Esophagus squamous epithelium (tissue), 5 donors: ENCODE measurements at places on chromosomes 4 and X. TPM values are rescaled to one million over a fixed set of nuclear protein-coding genes. Genes with fewer than 3 reads are reported as not detected.

DNA sequence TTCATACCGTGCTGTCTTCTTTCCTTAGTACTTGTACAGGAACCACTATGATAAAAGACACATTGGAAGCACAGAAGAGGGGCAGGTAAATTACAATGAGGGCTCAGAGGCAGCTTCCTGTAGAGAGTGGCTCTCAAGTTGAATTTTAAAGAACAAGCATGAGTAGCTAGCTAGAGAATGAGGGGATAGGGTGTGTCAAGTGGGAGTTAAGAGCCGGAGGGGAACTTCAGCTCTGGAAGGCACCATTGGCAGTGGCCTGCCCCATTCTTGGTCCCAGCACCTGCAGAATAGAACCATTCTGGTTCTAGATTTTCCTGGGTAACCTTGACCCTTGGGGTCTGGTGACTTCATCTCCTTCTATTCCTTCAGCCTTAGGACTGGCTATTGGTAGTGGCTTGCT, 34.0 kb upstream of the JADE1 start:
- no peak overlapping the region for H3K4me3 ChIP-seq
- DNase-seq: no peak
- H3K27me3 ChIP-seq: no peaks in the 10 kb centered on the region

DNA sequence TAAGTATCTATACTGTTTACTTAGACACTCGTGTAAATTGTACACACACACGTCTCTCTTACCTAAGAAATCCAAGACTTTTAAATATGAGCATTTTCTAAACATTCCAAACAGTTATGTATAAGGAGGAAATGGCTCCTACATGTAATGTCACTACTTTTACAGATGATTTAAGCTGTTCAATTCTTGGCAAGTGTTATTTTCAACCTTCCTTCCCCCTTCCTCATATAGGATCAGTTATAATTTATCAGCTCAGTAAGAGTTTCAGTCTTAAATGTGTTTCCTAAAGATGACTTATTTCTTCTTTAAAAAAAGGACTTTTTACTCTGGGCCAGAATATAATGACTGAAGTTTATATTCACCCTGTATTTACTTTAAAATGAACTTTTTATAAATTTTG, 601.1 kb downstream of the ANKRD50 start:
- no peaks in the 10 kb centered on the region for H3K36me3 ChIP-seq
- peaks cover 11% of the 10 kb centered on the region for H3K4me1 ChIP-seq
- H3K27me3 ChIP-seq: no peaks in the 10 kb centered on the region
- no peak overlapping the region for H3K27ac ChIP-seq
- no peak overlapping the region for H3K4me3 ChIP-seq

- H3K4me1 ChIP-seq: no peaks in the 10 kb centered on the region
- H3K4me3 ChIP-seq: no peak overlapping the region
- no peaks in the 10 kb centered on the region for H3K27me3 ChIP-seq
- no peak overlapping the region for H3K27ac ChIP-seq
Measured at GRCh38 chrX:123603491-123603890, 129.4 kb downstream of the THOC2 start.

DNA sequence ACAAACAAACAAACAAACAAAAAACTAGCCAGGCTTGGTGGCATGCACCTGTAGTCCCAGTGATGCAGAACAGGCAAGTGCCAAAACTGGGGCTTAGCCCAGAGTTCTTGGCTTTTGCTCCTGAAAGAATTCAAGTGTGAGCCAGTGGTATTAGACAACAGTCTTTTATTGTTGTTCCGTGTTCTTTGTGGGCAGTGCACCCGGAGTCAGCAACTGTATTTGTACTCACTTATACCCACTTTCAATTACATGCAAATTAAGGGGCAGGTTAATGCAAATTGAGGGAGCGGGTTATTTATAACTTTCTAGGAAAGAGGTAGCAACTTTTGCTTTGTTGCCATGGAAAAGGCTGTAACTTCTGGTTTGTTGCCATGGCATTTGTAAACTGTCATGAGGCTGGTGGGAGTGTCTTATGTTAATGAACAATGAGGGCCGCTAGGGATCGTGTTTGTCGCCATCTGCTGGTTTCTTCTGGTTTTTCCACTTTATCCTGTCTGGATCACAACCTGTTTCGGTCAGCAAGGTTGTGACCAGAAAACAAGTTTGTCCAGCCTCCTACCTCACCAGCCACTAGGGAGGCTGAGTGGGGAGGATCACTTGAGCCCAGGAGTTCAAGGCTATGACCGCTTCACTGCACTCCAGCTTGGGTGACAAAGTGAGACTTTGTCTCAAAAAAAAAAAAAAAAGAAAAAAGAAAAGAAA, 88.8 kb upstream of the ESX1 start:
- no peaks in the 10 kb centered on the region for H3K4me1 ChIP-seq
- H3K27me3 ChIP-seq: no peaks in the 10 kb centered on the region
- H3K4me3 ChIP-seq: no peak overlapping the region
- H3K36me3 ChIP-seq: no peaks in the 10 kb centered on the region

- H3K27me3 ChIP-seq: no peaks in the 10 kb centered on the region
- DNase-seq: no peak
- no peak overlapping the region for H3K27ac ChIP-seq
- no peak overlapping the region for H3K4me3 ChIP-seq
- peaks cover 27% of the 10 kb centered on the region for H3K4me1 ChIP-seq
Measured at GRCh38 chr4:8344377-8344776, 74.8 kb downstream of the HTRA3 start.

GRCh38 chr4:91488946-91489345, 814.8 kb upstream of the GRID2 start:
- H3K36me3 ChIP-seq: no peaks in the 10 kb centered on the region
- H3K27ac ChIP-seq: no peak overlapping the region
- DNase-seq: no peak
- no peaks in the 10 kb centered on the region for H3K4me1 ChIP-seq

DNA sequence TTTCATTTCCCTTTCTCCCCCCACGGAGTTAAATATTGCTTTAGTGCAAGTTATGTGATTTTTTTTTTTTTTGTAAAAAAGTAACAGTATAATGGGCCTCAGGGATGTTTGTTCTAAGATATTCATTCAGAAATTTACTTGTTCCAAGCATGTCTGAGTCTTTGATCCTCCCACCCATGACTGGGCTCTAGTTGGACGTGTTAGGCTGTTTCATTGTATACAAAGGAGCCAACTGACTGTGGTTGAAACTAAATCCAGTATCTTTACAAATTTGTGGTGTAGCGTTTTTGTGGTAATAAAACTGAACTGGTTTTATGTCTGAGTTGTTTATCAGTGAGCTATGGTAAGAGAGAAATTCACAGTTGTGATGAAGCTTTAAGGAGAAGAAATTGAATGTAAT, 74.1 kb downstream of the DOCK11 start:
- H3K27me3 ChIP-seq: no peaks in the 10 kb centered on the region
- H3K27ac ChIP-seq: no peak overlapping the region
- no peaks in the 10 kb centered on the region for H3K36me3 ChIP-seq
- no peaks in the 10 kb centered on the region for H3K4me1 ChIP-seq
- DNase-seq: no peak

GRCh38 chr4:29066861-29067260, 1653.3 kb upstream of the PCDH7 start:
- no peaks in the 10 kb centered on the region for H3K4me1 ChIP-seq
- no peaks in the 10 kb centered on the region for H3K36me3 ChIP-seq
- no peak overlapping the region for H3K27ac ChIP-seq
- no peak for DNase-seq

GRCh38 chrX:9301836-9302235, 163.0 kb upstream of the TBL1X start:
- no peak overlapping the region for H3K27ac ChIP-seq
- H3K4me3 ChIP-seq: no peak overlapping the region
- no peaks in the 10 kb centered on the region for H3K4me1 ChIP-seq
- no peaks in the 10 kb centered on the region for H3K27me3 ChIP-seq
- no peak for DNase-seq
- no peaks in the 10 kb centered on the region for H3K36me3 ChIP-seq

RTL9 gene
- not detected for total RNA-seq

PCDH7 gene
- 12.0 TPM for total RNA-seq

ZNF674 gene
- total RNA-seq: 1.5 TPM

HERC6 gene
- total RNA-seq: 20.7 TPM
